ENCODE measurements at places on chromosomes 2 and 18. TPM values are rescaled to one million over a fixed set of nuclear protein-coding genes. Genes with fewer than 3 reads are reported as not detected.

DNA sequence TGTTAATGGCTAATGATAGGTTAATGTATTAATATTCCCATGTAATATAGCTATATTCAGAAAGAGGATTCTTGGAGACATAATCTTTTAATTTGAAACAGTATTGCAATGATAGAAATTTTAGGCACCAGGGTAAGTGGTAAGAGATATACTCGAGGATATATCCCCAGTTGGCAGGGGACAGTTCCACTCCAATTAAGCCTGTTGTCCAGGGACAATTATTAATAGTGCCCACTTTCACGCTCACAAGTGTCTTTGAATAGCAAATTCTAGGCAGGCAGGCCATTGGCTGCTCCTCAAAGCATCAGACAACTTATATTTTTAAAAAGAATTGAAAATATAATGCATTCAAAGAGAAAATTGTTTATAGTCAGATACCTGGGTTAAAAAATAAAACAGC, 190.7 kb downstream of the PDE11A start:
- H3K4me3 ChIP-seq, result no peak overlapping the region
- no peak for DNase-seq
- no peaks in the 10 kb centered on the region for H3K4me1 ChIP-seq
- no peaks in the 10 kb centered on the region for H3K27me3 ChIP-seq

DNA sequence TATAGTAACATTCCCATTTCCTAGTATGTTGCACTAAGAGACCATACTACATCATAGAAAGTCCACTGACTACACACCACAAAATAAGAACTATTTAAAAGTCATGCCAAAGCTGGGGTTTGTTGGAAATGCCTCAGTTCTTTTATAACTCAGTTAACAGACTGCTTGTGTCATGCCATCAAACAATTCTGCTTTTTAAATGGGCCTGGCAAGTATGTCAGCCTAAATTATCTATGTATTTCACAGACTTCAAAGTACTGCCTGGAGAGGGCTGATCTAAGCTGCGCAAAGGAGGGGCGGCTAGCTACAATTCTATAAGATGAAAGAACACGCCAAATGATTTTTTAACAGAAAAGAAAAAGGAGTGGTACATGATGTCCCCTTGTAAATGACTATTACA, 49.6 kb downstream of the FARSB start:
- no peaks in the 10 kb centered on the region for H3K4me1 ChIP-seq
- H3K36me3 ChIP-seq, result peaks cover 4% of the 10 kb centered on the region
- no peaks in the 10 kb centered on the region for H3K27me3 ChIP-seq
- DNase-seq, result no peak
- no peak overlapping the region for H3K4me3 ChIP-seq

- no peaks in the 10 kb centered on the region for H3K27me3 ChIP-seq
- no peak overlapping the region for H3K27ac ChIP-seq
- no peak overlapping the region for H3K4me3 ChIP-seq
Observed at GRCh38 chr2:18214936-18215335, 336.5 kb downstream of the KCNS3 start.

- H3K4me1 ChIP-seq, result peaks cover 70% of the 10 kb centered on the region
- no peaks in the 10 kb centered on the region for H3K27me3 ChIP-seq
- peak overlapping the region; percentile 18 for H3K27ac ChIP-seq
- no peak for DNase-seq
Observed at GRCh38 chr2:20627712-20628380, 23.1 kb downstream of the HS1BP3 start.

DNA sequence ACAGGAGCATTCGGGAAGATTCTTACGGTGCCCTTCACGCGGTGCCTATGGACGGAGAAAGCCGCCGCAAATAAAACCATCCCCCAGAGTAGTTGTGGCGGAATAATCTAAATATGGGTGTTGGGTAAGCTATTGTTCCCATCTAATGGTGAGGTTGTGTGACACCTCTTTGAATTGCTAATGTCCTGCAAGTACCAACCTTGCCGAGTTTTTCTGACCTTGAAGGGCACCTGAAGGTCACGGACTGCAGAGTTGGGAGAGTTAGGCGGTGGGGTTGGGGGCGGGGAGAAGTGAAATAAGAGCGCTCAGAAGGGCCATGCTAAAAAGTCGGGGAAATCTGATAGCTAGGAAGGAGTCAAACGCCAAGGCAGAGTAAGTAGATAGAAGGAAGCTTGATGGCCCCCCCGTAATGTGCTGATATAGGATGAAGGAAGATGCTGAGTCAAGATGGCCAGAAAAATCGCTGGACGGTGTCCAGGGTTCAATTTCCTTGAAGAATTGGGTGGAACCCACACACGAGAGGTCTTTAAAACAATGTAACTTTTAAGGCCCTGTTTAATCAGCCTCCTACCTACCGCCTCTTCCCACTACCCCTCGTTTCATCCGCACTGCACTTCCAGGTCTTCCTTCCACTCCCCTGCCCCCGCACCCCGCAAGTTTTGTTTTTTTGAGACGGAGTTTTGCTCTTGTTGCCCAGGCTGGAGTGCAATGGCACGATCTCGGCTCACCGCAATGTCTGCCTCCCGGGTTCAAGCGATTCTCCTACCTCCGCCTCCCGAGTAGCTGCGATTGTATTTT, 600 bp downstream of the KATNAL2 start:
- DNase-seq, result no peak
- peak overlapping the region; percentile 91 for H3K4me3 ChIP-seq
- peaks cover 27% of the 10 kb centered on the region for H3K4me1 ChIP-seq
- no peaks in the 10 kb centered on the region for H3K36me3 ChIP-seq
- H3K27ac ChIP-seq, result peak overlapping the region; percentile 90
- no peaks in the 10 kb centered on the region for H3K27me3 ChIP-seq

DNA sequence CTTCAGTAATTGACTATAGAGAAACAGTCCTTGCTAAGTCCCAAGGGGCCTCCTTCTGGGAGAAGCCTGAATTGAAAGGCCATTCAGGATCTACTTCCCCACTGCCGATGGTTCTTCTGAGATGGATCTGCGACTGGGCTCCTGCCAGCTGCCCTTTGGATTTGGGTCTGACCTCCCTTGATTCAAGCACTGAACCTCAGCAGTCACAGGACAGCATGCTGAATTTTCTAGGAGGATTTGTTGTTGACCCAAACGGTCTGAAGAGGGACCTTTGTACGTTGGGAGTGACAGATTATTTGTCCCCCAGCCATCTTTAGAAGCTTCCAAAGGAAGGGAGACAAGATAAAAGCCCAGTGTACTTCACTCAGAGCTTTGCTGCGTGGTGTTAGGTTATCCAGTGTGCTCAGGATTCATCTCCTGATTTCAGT, 67.1 kb downstream of the NXPH2 start:
- H3K36me3 ChIP-seq, result no peaks in the 10 kb centered on the region
- H3K27me3 ChIP-seq, result no peaks in the 10 kb centered on the region
- peak; percentile 89 for DNase-seq
- no peak overlapping the region for H3K4me3 ChIP-seq
- H3K4me1 ChIP-seq, result peaks cover 14% of the 10 kb centered on the region

DNA sequence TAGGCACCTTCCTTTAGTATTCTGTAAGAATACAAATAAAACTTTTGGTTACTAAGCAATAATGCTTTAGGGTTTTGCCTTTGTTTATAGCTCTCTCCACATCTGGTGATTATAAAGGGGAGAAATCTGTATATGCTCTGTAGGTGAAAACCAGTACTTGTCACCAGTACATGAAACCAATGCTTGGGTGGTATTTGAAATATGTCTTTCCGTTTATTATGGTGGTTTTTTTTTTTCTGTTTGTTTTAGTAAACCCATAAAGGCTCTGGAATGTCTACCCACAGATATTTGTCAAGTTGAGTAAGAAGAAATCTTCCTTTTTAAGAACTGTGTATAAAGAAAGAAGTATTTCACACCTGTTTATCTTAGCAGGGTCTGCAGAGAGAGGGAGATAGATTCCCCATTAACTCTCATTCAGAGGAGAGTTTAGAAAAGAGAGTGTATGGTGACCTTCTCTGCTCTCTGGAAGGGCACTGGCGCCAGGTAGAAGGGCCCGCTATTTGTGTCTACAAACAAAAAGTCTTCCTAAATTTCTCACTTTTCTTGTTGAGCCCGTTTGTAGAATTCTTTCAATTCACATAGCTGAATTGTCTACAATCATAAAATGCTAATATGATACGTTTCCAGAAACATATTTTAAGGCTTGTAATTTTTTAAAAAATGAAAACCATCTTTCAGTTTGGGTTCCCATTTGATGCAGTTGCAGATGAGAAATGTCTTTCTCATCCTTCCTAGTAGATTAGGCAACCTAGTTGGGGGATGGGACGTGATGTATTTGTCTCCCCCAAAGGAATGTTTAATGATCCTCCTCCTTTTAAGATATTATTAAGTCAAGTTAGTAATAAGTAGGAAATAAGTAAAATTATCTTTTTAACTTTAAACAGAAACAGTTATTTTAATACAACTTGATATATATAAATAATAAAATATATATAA, 33.9 kb downstream of the MAP3K20 start:
- H3K4me3 ChIP-seq, result no peak overlapping the region
- peaks cover 30% of the 10 kb centered on the region for H3K4me1 ChIP-seq
- H3K36me3 ChIP-seq, result no peaks in the 10 kb centered on the region
- H3K27ac ChIP-seq, result peak overlapping the region; percentile 69
- no peaks in the 10 kb centered on the region for H3K27me3 ChIP-seq
- no peak for DNase-seq

DNA sequence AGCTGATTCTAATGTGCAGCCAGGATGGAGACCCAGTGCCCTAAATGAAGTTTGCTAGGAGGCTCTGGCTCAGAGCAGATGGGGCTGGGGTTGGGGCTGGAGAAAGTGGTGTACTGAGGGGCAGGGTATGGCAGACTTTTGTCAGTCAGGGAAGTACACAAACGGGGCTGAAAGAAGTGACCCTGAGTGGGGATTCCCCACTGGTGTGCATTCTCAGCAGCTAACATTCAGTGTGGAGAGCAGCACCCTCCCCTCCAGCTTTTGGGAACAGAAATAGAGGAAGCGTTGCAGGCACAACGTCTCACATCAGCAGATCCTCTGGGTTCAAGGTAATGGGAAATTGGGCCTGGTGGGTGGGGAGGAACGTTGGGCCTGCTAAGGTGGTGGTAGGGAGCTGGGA, 89.1 kb upstream of the GCFC2 start:
- H3K4me3 ChIP-seq, result no peak overlapping the region
- DNase-seq, result no peak
- H3K4me1 ChIP-seq, result no peaks in the 10 kb centered on the region
- no peak overlapping the region for H3K27ac ChIP-seq

DNA sequence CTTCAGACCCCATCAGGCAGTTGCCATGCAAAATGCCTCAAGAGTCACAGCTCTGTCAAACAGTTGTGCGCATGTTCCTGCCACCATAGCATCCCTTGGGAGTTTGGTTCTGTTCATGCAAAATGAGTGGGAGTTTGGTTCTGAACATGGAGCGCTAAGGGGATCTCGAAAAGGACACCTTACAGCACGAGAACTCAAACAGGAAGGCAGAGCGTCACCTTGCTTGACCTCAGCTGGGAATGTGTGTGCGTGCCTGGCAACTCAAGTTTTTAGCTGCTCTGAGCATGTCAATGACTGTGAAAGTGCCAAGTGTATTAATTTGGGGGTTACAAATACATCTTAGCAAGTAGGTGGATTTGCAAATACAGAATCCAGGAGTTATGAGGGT, 16.6 kb downstream of the MALL start:
- H3K4me1 ChIP-seq, result peaks cover 43% of the 10 kb centered on the region
- no peak overlapping the region for H3K4me3 ChIP-seq
- H3K27me3 ChIP-seq, result no peaks in the 10 kb centered on the region
- DNase-seq, result peak; percentile 53
- H3K27ac ChIP-seq, result no peak overlapping the region

GRCh38 chr2:240584486-240585031, 2.0 kb upstream of the CAPN10 start:
- no peak overlapping the region for H3K27ac ChIP-seq
- H3K27me3 ChIP-seq, result no peaks in the 10 kb centered on the region
- peaks cover 5% of the 10 kb centered on the region for H3K36me3 ChIP-seq
- peak overlapping the region; percentile 80 for H3K4me3 ChIP-seq
- DNase-seq, result no peak

DNA sequence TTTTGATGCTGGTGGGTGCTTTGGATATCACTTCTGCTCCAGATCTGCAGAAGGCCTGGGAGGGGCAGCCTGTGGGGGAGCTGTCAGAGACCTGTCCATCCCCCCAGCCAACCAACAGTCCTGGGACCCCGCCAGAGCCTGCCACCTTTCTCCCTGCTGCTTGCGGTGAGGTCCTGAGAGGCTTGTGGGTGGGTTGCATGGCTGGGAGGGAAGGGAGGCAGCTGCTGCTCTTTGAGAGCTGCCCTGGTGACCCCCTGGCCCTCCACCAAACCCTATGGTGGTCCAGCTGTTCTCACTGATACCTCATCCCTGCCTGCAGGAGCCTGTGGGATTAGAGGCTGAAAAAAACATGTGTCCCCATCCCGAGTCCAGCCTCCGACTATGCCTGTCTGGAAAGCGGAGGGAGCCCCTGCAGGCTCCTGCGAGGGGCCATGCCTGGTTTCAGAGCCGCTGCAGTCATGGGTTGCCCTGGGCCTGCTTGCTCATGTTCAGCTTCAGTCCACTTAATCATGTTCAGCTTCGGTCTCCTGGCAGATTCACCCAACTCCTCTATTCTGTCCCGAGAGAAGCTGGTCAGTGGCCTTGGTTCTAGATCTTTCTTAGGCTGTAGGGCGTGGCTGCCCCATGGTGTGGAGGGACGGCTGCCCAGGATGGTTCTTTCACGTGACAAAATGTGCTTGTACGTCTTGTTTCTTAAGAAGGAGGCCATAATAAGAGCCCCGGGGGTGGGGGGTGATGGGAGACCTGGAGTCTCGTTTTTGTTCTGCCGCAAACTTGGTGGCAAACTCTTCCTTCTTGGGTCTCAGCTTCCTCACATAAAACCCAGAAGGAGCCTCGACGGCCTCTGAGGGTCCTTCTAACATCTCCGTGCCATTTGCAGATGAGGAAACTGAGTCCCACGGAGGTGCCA, 98.5 kb downstream of the CTIF start:
- no peak for DNase-seq
- H3K36me3 ChIP-seq, result peaks cover 6% of the 10 kb centered on the region
- H3K4me3 ChIP-seq, result no peak overlapping the region
- H3K27ac ChIP-seq, result no peak overlapping the region

SERPINB5 gene
- not detected for total RNA-seq
